ENCODE measurements at places on chromosomes 5 and 9.

DNA sequence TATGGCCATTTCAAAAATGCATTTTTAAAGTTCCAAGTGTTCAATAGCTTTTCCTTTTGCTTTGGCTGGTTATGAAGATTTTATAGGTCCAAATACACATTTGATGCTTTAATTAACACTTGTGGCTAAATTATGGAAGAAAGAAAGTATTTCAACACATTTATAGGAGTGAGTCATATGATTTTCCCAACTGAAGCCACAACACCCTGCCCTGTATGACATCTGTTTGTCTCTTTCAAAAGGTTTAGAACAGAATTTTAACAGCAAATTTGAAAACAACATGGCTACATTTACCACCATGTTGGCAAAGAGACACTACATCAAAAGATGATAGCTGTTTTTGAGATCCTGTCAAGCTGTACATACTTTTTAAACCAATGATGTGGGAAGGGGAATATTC lies 99.4 kb downstream of the TMEM174 start:
- DNase-seq = no peak

DNA sequence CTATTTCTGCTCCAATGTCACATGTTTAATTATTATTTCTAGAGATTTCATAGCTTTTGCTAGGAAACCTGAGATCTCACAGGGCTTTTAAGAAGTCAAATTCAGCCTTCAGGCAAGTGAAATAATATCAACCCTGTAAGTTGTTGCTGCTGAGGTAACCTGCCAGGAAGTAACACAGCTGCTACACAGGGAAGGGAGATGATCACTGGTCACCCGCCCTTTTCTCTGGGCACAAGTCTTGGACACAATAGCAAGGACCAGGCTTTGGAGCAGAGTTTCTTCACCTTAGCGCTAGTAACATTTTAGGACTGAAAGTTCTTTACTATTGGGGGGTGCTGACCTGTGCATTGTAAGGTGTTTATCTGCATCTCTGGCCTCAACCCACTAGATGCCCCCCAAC lies 50.1 kb downstream of the PTTG1 start:
- no peak for DNase-seq

- DNase-seq = no peak
Observed at GRCh38 chr5:123181394-123181801, 92.4 kb downstream of the PRDM6 start.

- DNase-seq = no peak
Observed at GRCh38 chr9:20041697-20042081, 252.9 kb upstream of the SLC24A2 start.

- no peak for DNase-seq
Observed at GRCh38 chr9:85417674-85418073, 324.1 kb downstream of the AGTPBP1 start.

DNA sequence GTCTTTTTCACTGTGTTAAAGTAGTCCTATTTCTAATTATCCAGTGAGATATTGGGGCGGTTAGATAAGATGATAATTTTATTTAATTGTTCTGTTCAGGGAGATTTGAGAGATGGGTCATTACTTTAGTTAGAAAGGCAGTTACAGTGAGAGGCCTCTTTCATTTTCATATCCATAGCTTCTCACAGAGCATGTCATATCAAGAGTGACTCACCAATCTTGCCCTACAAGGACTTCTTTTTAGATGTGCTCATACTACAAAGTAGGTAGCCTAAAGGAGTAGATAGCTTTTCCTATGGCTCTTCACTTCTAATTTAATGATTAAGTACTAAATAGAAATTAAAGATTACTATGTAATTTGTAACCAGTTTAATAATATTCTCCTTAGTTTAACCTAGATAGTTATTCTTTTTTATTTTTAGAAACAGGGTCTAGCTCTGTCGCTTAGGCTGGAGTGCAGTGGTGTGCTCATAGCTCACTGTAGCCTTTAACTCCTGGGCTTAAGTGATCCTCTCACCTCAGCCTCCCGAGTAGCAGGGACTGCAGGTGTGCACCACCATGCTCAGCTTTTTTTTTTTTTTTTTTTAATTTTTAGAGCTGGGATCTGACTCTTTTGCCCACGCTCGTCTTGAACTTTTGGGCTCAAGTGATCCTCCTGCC lies 71.0 kb downstream of the FER start:
- no peak for DNase-seq

- DNase-seq = peak; percentile 48
Observed at GRCh38 chr5:81209869-81210493, 23.1 kb upstream of the CKMT2 start.

- no peak for DNase-seq
Observed at GRCh38 chr5:123359454-123360200, 63.6 kb downstream of the CEP120 start.

GRCh38 chr9:133789778-133790177 lies 51.6 kb upstream of the SARDH start:
- no peak for DNase-seq

GRCh38 chr9:98178874-98179850 lies 13.3 kb downstream of the CORO2A start:
- DNase-seq = no peak
